Mesenteric fat pad (tissue), 1 donor: ENCODE measurements at places on chromosomes 7 and 10. TPM values are rescaled to one million over a fixed set of nuclear protein-coding genes. Genes with fewer than 3 reads are reported as not detected.

- no peak for DNase-seq
These were observed 239.7 kb upstream of the INHBA start for GRCh38 chr7:41942468-41943093.

DNA sequence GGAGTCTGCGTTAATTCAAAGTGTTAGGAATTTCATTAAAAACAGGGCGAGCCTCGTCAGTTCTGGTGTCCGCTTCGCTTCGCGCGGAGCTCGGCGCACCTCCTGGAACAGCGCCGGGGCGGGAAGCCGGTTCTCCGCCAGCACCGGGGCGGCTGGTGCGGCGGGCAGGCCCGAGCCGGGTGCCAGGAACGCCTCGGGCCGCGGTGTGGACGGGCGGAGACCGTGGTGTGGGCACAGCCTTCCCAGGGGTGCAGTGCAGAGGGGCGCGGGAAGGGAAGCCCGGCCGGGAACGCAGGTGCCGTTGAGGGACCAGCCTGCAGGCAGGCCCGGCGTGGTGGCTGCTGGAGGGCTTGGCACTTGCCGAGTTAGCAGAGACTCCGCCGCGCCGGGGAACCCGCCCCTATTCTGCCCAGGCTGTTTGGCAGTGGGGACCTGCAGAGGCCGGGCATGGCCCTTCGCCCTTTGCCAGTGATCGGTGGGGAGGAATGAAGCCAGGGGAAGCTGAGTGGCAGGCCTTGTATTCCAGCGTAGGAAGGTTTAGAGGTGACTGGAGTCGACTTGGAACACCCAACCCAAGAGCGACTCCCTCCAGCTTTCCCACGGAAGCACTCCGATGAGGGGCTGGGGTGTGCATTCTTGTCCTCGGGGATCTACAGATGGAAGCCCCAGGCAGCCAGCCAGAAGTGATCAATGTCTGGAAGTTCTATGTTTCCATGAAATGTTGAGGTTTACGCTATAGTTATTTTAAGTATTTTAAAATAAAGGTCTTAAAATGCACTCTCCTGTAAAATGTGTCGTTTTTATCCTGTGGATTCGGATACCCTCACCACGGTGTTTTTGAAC, 945 bp upstream of the RHEB start:
- DNase-seq: peak; percentile 92

GRCh38 chr7:141349338-141349737, 201.9 kb upstream of the AGK start:
- no peak for DNase-seq

- DNase-seq: no peak
These were observed 2.5 kb downstream of the ZYX start for GRCh38 chr7:143383642-143383957.

GRCh38 chr10:3524086-3524960, 260.7 kb downstream of the KLF6 start:
- no peak for DNase-seq

GRCh38 chr7:28112012-28112411, 68.6 kb downstream of the JAZF1 start:
- no peak for DNase-seq

GRCh38 chr7:38928506-38928905, 19.5 kb upstream of the VPS41 start:
- DNase-seq: no peak

DNA sequence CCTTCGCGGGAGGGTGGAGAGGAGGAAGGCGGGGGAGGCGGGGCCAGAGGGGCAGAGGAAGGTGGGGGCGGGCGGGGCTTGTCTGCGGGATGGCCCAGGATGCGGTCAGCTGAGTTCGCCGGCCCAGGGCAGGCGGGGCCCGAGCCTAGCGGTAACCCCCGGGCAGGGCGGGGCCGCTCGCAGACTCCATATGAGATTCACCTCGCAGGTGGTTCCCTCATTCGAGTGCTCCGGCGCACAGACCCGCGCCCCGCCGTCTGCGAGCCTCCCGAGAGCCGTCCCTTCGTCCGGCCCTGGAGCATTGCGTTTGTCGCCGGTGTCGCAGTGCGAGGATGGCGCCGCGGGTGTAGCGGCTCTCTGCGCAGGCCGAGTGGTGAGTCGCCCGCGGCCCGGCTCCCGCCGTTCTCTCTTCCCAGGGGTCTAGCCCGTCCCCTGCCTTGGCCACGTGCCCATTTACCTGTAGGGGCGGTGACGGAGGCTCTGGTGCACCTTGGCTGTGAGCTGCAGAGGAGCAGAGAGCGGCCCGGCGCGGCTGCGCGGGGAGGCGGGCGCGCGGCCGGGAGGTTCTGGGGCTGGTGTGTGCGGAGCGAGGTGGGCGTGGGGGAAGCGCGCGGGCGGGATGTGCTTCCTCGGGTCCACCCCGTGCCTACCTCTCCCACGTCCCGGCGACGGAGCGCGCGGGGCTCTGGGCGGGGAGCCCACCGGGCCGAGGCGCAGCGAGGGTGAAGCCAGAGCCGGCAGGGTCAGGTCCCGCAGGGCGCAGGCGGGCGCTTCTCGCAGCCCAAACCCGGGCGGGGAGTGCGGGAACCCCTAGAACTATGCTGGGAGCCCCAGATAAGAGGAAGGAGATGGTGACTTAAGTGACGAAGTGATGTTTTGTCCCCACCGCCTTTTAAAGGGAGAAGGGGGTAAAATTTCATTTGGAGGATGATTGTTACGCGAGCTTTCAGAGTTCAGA, at the start of gene UPP1:
UPP1 (plus strand) TSS at position 220 of the 958 bp plus-strand sequence. CDS start 5,519 bp downstream, outside the sequence.
- DNase-seq: no peak

DNA sequence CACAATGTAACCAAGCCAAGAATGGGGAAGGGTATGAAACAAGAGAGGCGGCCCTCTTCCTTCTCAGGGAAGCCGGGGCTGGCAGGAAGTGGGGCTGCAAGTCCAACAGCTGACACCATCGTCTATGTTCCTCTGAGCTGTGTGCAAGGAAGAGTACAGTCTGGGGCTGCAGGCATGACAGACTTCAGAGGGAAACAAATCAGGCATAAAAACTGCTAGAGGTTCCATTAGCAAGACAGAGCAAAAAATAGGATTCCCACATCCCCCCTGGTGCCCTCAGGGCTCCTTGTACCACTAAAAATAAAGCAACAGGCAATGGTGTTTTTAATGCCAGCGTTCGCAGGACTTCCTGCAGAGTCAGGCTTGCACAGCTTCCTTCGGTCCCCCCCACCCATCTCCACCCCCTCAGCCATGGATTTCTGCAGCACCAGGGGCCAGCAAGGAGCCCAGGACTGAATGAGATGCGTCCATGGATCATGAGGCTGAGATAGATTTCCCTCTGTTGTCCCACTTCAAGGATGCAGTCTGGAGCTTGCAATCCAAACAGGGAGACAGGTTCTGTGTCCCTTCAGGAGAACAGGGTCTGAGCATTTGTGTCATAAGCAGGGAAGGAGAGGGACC, 34.6 kb downstream of the KCNMA1 start:
- DNase-seq: no peak

DNA sequence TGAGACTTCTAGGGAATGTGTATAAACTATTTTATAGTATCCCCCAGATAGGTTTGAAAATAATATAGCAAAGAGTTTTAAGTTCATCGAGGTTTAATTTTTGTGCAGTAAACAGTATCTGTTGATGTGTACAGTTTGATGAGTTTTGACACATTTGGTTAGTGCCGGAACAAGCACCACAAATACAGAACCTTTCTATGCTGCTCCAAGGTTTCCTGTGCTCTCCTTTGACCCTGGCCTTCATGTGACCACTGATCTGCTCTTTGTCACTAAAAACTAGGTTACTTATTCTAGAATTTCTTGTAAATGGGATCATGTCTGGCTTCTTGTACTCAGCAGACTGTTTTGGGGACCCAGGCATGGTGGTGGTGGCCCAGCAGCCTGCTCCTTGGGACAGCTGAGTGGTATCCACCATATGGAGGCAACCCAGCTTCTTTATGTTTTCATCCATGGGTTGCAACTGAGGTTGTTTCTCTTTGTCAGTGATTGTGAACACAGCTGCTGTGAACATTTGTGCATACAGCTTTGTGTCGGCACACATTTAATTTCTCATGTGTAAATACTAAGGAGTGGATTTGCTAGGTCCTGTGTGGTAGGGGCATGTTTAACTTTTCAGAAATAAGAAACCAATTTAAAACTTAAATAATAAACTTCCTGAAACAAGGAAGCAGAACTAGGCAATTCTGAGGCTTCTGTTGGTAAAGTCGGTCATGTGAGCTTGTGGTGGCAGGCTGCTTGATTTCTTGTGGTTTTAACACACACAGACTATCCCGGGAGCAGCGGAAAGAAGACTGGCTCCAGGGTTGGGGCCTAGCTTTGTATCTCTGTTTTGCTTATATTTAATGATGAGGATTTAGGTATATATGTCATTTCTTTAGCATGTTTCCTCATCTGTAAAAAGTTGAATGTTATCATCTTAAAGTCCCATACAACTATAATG, 219.4 kb downstream of the ABCA13 start:
- DNase-seq: no peak

- no peak for DNase-seq
These were observed 27.7 kb downstream of the CCM2 start for GRCh38 chr7:45027774-45028114.

DNA sequence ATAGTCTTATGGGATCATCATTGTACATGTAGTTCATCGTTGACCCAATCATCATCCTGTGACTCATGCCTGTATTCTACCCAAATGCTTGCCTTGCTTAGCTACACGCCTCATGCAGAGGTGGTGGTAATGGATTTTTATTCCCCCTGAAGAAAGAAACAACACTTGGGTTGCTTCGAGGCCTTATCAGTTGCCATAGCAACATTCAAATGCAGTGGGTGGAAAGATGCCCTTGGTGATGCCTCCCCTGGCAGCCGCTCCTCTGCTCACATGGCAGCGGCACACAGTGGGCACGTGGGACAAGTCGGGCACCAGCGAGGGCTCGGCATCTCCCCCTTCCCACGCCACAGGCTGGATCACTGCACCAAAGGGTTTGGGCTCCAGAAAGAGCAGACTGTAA, 54.0 kb upstream of the NMT2 start:
- no peak for DNase-seq

- no peak for DNase-seq
These were observed 1085.4 kb upstream of the SORCS1 start for GRCh38 chr10:108249940-108250339.

DNA sequence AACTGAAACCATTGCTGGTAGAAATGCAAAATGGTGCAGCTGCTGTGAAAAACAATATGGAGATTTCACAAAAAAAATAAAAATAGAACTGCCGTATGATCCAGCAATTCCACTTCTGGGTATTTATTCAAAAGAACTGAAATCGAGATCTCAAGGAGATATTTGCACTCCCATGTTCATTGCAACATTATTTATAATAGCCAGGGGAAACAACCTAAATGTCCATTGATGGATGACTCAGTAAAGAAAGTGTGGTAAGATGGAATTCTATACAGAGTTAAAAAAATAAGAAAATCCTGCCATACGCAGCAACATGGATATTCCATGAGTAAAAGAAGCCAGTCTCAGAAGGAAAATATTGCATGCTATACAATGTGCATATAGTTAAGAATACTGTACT, 290.6 kb upstream of the GHITM start:
- no peak for DNase-seq

- no peak for DNase-seq
These were observed 3.5 kb upstream of the SCIN start for GRCh38 chr7:12567015-12567414.

DNA sequence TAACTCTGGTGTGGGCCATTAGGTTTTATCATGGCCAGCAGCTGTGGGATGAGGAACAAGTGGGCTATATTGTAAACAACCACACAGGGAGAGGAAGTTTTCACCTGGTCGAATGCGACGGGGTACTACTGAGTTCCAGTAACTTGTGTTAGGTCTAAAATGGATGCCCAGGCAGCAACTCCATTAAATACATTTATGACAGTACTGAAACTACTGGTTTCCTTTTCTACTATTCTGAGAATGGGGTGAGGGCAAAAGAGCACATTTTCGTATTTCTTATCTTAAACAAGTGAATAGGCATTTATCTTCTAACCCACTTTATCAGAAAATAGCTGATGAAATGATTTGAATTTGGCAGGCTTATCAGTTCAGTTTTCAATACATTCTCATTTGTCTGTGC, 109.7 kb downstream of the C1GALT1 start:
- no peak for DNase-seq

DNA sequence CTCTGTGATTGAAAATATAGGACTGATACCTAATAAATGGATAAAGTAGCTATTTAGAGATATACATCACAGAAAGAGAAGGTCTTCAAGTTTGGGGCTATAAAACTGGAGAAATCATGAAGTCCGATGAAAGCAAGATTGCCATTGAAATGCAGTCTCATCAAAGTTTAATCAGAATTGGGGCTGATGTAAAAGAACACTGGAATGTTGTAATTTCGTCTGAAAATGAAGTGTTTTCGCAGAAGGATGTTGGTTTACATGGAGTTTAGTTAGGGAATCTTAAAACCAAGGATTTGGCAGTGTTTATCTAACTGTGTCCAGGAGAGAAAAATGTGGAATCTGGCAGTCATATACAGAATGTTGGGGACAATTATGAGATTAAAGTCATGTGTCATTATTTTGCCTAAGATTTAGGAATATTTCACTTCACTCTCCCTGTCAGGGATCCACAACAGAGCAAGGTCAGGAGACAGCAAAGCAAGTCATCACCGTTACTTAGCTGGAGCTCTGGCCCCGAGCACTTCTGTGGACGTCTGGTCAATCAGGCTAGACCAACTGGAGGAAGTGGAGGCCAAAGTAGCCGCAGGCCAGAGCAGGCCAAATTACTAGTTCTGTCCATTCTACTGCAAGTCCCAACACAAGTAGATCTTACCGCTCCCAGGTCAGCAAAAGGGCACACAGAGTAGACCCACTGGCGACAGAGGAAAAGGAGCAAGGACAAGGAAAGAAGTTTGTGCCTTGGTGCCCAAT, 37.0 kb downstream of the EPDR1 start:
- no peak for DNase-seq

- DNase-seq: no peak
These were observed 3.8 kb upstream of the KAT6B start for GRCh38 chr10:74822521-74823089.

SFRP5 gene
- total RNA-seq: not detected

ZNF804B gene
- not detected for total RNA-seq

PLEKHS1 gene
- 0.13 TPM for total RNA-seq

TRIM73 gene
- total RNA-seq: 5.4 TPM

ABCB1 gene
- 3.2 TPM for total RNA-seq

NANOS1 gene
- total RNA-seq: 54.3 TPM

FRAT1 gene
- 8.2 TPM for total RNA-seq

CALD1 gene
- total RNA-seq: 227 TPM

GRM3 gene
- not detected for total RNA-seq

PODXL gene
- 32.6 TPM for total RNA-seq

MALRD1 gene
- 1.1 TPM for total RNA-seq

CAMK1D gene
- 16.5 TPM for total RNA-seq

AKR1C4 gene
- total RNA-seq: not detected
